Right cardiac atrium (tissue), 5 donors: ENCODE measurements at places on chromosomes 13 and 19. TPM values are rescaled to one million over a fixed set of nuclear protein-coding genes. Genes with fewer than 3 reads are reported as not detected.

FAAP24 gene
- polyA plus RNA-seq = 0.72 TPM

LGALS7 gene
- not detected for polyA plus RNA-seq

JAK3 gene
- 2.2 TPM for polyA plus RNA-seq

ZNF439 gene
- 4.7 TPM for polyA plus RNA-seq

PTPRH gene
- 0.72 TPM for polyA plus RNA-seq

SLC5A5 gene
- not detected for polyA plus RNA-seq

EBI3 gene
- 0.70 TPM for polyA plus RNA-seq

ANKRD24 gene
- polyA plus RNA-seq = 0.45 TPM

ARHGEF1 gene
- 42.8 TPM for polyA plus RNA-seq

ZNF667 gene
- polyA plus RNA-seq = 3.2 TPM

SYNGR4 gene
- not detected for polyA plus RNA-seq

DOCK6 gene
- 23.8 TPM for polyA plus RNA-seq

POU2F2 gene
- 0.77 TPM for polyA plus RNA-seq

BRME1 gene
- polyA plus RNA-seq = 0.48 TPM

RPL28 gene
- polyA plus RNA-seq = 806 TPM

IRGQ gene
- polyA plus RNA-seq = 9.4 TPM

CDADC1 gene
- polyA plus RNA-seq = 5.9 TPM

SPRY2 gene
- polyA plus RNA-seq = 23.2 TPM

SPC24 gene
- 1.6 TPM for polyA plus RNA-seq

COL4A1 gene
- polyA plus RNA-seq = 69.8 TPM

MYO1F gene
- 9.3 TPM for polyA plus RNA-seq

CEACAM4 gene
- 0.16 TPM for polyA plus RNA-seq

PALM gene
- 30.3 TPM for polyA plus RNA-seq

FNDC3A gene
- 9.6 TPM for polyA plus RNA-seq

ZNF177 gene
- polyA plus RNA-seq = 2.2 TPM

ADAMTSL5 gene
- polyA plus RNA-seq = 10.9 TPM

PLK5 gene
- polyA plus RNA-seq = 0.11 TPM

KIR2DL3 gene
- 0.07 TPM for polyA plus RNA-seq

PRODH2 gene
- not detected for polyA plus RNA-seq

ADGRE2 gene
- polyA plus RNA-seq = 0.25 TPM

CGB3 gene
- not detected for polyA plus RNA-seq

PABPC3 gene
- 0.05 TPM for polyA plus RNA-seq

LRP3 gene
- polyA plus RNA-seq = 13.2 TPM

ZNF628 gene
- 7.7 TPM for polyA plus RNA-seq

ZIM2 gene
- 0.05 TPM for polyA plus RNA-seq

EBPL gene
- 9.3 TPM for polyA plus RNA-seq

CERS1 gene
- polyA plus RNA-seq = 1.1 TPM

TMEM145 gene
- polyA plus RNA-seq = 0.41 TPM

DUS3L gene
- 15.5 TPM for polyA plus RNA-seq

ALOX5AP gene
- polyA plus RNA-seq = 1.9 TPM

FPR1 gene
- 0.97 TPM for polyA plus RNA-seq

PNMA8A gene
- polyA plus RNA-seq = 10.7 TPM

ARRDC5 gene
- polyA plus RNA-seq = 0.07 TPM

ZNF506 gene
- polyA plus RNA-seq = 6.6 TPM

ZNF837 gene
- 0.52 TPM for polyA plus RNA-seq

SLC10A2 gene
- polyA plus RNA-seq = not detected

DCAF15 gene
- polyA plus RNA-seq = 21.5 TPM

SERTAD3 gene
- polyA plus RNA-seq = 36.2 TPM
